IMR-90 (cell line): ENCODE measurements at places on chromosomes 11 and 22.
A peak's percentile ranks its signal among the peaks of the same experiment; 100 is the strongest.

GRCh38 chr11:118846181-118846935, 37.3 kb upstream of the CXCR5 start:
- DNase-seq, result no peak

GRCh38 chr11:73451896-73452295, 75.7 kb downstream of the RELT start:
- no peak for DNase-seq

GRCh38 chr11:70530010-70530409, 131.7 kb downstream of the CTTN start:
- no peak for DNase-seq

GRCh38 chr11:100546714-100547113, 140.4 kb upstream of the ARHGAP42 start:
- DNase-seq, result peak; percentile 28

DNA sequence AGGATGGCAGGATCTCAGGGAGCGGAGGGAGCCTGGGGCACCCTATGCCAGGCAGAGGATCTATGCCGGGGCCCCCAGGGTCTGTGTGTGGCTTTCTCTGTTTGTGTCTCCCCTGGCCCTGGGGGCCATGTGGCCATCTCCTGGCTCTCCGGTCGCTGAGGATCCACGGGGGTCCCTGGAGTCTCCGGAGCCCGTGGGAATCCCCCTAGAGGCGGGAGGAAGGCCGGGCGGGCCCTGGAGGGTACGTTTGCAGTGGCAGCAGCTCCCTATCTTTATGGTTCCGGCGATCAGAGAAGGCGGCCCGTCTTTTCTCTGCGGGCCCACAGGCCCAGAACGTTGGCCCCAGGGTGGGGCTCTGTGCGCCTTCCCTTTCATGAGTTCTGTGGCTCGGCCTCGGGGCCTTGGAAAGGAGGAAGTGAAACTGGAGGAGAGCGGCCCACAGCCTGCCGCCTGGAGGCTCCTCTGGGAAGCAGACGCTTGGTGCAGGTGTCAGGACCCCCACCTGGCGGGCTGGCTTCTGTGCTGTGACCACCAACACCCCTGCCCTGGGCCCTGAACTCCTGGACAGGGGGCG, 82.1 kb downstream of the KCNQ1 start:
- DNase-seq, result no peak

DNA sequence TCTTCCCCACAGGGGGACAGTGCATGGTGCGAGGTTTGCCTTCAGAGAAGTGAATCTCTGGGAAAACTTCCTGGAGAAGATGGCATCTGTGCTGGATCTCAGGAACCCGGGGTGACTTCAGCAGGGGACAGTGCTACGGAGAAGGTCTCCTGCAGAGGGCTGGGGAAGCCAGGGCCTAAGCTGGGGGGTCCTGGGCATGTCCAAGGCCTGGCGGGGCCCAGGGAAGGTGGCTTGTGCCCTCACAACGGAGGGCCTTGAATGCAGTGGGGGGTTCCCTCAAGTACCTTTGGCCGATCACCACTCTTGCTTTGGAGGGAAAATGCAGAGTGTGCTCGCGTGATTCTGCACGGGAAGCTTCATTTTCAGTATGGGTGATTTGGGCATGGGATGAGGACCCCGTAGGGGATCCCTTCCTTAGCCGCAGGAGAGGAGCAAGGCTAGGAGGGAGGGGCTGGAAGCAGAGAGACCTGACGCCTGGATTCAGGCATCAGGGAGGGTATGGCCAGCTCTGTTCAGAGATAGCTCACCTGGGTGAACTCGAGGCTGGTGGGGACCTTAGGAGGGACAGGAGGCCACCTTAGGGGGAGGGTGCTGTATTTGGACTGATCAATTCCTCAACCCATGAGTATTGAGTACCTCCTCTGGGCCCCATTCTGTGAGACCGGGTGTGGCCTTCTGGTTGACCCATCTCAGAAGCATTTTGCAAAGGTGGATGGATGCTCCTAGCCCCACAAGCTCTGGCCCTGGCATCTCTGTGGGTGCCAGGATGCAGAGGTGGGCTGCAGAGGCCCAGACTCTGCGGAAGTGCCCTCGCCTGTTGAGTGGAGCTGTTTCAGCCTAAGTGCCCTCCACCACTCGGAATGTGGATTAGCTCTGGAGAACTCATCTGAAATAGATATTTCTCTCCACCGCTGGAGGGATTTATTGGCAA, 529.4 kb downstream of the TBC1D22A start:
- DNase-seq, result no peak

DNA sequence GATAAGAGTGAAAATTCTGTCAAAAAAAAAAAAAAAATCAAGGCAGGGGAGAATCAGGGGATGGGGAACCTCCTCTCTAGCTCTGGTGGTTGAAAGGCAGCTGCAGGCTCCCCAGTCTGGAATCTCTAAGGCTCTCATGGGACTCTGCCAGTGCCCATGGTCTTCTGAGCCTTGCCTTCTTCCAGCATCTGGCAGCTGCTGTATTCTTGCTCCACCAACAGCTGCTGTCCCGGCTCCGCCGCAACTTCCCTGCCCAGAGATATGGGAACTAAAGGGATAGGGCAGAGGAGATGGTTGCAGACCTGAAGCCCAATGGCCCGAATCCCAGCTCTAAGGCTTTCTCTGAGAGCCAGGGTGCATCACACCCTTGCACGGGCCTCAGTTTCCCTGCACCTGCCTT, 49.5 kb upstream of the PHF21B start:
- no peak for DNase-seq

DNA sequence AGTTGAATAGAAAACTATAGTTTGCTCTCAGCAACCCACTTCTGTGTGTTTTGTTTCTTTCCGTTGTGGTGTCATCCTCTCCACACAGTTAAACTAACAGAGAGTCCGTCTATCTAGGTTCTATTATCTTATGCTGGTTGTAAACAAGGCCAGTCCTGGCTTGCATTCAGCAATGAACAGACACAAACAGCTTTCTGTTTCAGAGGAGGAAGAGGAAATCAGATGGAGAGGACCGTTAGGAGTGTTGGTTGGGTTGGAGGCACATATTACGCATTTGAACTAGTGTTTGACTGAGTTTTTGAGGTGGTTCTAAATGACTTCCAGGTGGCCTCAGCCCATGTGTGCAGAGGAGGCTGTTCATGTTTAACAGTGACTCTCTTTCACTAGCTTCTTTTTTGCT, 129.5 kb upstream of the SORL1-AS1 start:
- DNase-seq, result no peak

- no peak for DNase-seq
Observed at GRCh38 chr11:94032066-94032465, 10.9 kb downstream of the HEPHL1 start.
